GM12892 (cell line): ENCODE measurements at places on chromosomes 4 and X.

- no peak for DNase-seq
Observed at GRCh38 chrX:19332983-19333382, 10.7 kb upstream of the PDHA1 start.

DNA sequence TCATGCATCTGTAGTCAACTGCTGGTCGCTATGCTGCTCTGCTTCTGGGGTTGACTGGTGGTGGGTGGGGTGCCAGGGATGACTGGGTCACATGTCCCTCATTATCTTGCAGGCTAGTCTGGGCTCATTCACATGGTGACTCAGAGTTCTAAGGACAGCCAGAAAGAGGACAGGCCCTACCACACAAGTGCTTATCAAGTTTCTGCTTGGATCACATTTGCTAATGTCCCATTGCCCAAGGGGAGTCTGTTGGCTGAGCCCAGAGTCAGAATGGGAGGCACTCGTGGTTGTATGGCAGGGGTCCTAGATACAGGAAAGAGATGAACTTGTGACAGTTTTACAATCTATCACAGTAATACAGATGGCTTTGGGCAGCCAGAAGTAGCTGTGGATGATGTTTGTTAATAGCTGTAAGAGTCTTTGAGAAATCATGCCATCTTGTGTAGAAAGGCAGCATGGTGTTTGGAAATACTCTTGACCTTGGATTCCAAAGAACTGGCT lies 221.3 kb downstream of the GPAT3 start:
- DNase-seq: no peak

- DNase-seq: no peak
Observed at GRCh38 chr4:168679397-168679796, 182.5 kb downstream of the PALLD start.

- no peak for DNase-seq
Observed at GRCh38 chr4:123599061-123599919, 202.7 kb downstream of the SPRY1 start.

GRCh38 chrX:81316163-81316562 lies 114.3 kb downstream of the SH3BGRL start:
- no peak for DNase-seq

DNA sequence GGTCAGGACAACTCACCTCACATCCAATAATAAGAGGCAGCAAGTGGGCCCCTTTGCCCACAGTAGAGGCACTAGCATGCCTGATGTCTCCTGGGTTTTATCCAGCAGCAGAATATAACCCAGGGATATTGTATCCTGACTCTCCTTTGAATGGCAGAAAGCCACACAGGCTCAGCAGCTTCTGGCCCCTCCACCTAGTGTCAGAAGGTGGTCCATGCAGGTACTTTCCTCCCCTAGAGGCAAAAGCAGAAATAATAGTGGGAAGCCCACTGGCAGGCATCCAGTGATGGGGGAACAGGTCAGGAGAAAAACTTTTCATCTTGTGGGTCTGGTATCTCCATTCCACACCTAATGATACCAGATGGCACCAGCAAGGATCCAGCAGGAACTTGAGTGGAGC lies 75.5 kb upstream of the IRS4 start:
- no peak for DNase-seq

DNA sequence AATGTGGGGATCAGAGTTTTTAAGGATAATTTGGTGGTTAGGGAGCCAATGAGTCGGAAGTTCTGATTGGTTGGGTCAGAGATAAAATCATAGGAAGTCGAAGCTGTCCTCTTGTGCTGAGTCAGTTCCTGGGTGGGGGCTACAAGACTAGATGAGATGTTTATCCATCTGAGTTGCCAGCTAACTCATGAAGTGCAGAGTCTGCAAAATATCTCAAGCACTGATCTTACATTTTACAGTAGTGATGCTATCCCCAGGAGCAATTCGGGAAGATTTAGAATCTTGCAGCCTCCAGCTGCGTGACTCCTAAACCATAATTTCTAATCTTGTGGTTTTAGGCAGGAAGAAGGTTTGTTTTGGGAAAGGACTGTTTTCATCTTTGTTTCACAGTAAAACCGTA lies 565.8 kb upstream of the SPANXN1 start:
- no peak for DNase-seq

DNA sequence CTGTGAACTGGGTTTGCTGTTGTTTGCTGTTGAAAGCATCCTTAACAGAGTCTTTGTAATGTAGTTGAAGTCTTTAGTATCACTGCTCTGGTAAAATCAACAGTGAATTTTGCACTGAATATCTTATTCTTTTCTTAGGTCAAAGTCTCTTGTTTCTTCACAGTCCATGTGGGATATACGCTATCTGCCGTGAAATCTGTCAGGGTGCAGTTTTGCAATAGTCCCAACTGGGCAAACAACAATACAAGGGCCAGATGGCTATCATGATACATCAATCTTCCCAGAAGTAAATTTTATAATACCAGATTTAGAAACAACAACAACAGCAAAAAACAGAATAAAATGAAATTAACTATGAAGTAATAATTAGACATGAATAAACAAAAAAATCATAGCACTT lies 123.5 kb downstream of the PPARGC1A start:
- no peak for DNase-seq
